ENCODE measurements at places on chromosomes 2 and 18.

- DNase-seq: no peak
Observed at GRCh38 chr2:140027320-140027719, 1247.1 kb upstream of the NXPH2 start.

DNA sequence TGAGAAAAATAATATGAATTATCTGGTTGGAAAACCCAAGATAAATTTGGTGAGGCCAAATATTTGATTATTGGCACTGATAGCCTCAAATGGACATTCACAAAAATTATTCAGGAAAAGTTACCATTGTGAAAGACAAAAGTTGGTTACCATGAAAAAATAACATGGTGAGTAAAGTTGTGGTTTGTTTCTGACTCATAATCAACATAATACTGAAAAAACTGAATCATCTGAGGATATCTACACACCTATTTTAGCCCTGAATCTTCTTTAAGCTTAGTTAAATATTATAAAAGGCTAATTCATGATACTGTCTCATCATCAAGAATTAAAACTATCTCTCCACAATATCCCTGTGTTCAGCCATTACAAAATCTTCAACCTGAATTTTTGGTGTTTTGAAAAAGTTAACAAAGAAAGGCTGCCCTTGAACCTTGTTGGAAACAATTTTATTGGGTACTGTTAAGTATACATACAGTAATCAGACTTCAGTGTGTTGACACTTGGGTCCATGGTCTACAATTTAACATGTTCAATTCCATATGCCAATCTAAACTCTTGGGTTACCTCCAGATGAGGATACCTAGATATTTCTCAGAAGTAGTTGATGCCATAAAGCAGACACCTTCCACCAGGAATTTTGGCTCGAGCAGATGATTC, 607.5 kb upstream of the SLC39A10 start:
- no peak for DNase-seq

DNA sequence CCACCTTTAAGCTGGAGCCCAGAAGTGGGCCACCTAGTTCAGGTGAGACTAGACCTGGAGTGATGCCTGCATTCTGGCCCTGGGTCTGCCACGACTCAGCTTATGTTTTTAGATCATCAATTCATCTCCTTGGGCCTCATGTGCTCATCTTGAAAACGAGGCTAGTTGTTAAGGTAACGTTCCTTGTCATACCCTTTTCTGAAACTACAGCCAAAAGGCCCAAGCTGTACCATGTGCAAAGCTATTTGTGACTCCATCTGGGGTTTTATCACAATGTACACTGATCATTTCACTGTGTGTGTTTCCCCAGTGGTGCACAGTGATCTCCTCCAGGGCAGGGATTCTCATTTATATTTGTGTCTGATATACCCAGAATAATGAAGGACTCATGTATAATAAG, 138.4 kb upstream of the COPS8 start:
- DNase-seq: no peak

DNA sequence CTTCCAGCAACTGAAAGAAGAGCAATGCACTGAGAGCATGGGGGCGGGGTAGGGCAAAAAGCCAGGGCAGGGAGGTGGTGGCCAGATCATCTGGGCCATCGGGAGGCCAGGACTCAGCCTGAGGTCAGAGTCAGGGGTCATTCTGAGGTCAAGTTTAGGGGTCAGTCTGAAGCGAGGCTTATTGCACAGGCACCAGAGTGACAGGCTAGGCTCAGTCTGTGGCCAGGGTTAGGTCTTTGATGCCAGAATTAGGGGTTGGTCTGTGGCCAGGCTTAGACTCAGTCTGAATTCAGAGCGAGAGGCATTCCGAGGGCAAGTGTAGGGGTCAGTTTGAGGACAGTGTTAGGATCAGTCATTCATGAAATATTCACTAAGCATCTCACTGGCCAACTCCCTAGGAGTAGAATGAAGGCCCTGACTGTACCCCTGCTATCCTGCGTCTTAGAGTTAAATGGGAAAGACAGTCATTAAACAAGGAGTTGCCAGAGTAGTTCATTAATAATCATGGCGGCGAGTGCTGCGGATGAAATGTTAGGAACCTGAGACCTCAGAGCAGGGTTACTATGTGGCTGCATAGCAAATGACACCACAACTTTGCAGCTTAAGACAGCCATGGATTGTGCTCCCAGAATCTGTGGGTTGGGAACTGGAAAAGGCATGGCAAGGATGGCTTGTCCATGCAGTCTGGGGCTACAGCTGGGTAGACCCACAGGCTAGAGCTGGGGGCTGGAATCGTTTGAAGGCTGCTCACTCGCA, 198.7 kb downstream of the CYP26B1 start:
- DNase-seq: no peak

GRCh38 chr2:120108049-120108448, 95.2 kb downstream of the EPB41L5 start:
- peak; percentile 71 for DNase-seq

GRCh38 chr2:65914244-65914786, 481.9 kb upstream of the SPRED2 start:
- no peak for DNase-seq

GRCh38 chr2:67579216-67579615, 182.1 kb downstream of the ETAA1 start:
- DNase-seq: no peak

GRCh38 chr18:35513181-35513936, 15.6 kb upstream of the INO80C start:
- no peak for DNase-seq

Measured in pulmonary artery endothelial cell (primary cell).